ENCODE measurements at places on chromosomes 1 and 21. TPM values are rescaled to one million over a fixed set of nuclear protein-coding genes. Genes with fewer than 3 reads are reported as not detected.

- DNase-seq, result no peak
Measured at GRCh38 chr1:246599315-246599714, 33.1 kb downstream of the CNST start.

GRCh38 chr1:78554840-78555239 is 64.1 kb downstream of the PTGFR start:
- no peak for DNase-seq

NLRP3 gene
- total RNA-seq, result 0.50 TPM

GRCh38 chr1:231234506-231234905 is 6.5 kb upstream of the GNPAT start:
- no peak for DNase-seq

- no peak for DNase-seq
Measured at GRCh38 chr1:226373376-226373775, 34.5 kb downstream of the PARP1 start.

MEGF6 gene
- 0.58 TPM for total RNA-seq

GRCh38 chr1:10474613-10475507 is at the start of gene PEX14:
Gene PEX14 (plus strand): TSS chr1:10474950. CDS start chr1:10474967, 17 bp downstream.
- DNase-seq, result peak; percentile 84

DNA sequence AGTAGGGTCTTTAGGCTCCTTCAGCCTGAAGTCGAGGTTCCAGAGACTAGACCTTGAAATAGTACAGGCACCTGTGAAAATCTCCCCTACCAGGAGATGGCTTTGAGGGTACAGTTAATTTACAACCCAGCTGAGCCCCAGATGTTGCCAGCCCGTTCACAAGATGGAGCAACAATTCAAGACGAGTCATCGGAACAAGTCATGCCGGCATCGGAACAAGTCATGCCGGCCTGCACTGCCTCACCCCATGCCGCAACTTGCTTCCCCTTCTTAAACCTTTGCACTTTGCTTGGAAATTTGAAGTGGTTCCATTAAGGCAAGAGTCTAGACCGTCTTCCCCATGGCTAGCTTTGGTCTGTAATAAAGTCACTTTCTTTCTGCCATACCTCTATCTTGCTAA is 16.0 kb downstream of the HHAT start:
- DNase-seq, result no peak

PRMT2 gene
- 95.1 TPM for total RNA-seq
